Naive thymus-derived CD4-positive, alpha-beta T cell (primary cell): ENCODE measurements at places on chromosomes 6 and 20. TPM values are rescaled to one million over a fixed set of nuclear protein-coding genes. Genes with fewer than 3 reads are reported as not detected.

DNA sequence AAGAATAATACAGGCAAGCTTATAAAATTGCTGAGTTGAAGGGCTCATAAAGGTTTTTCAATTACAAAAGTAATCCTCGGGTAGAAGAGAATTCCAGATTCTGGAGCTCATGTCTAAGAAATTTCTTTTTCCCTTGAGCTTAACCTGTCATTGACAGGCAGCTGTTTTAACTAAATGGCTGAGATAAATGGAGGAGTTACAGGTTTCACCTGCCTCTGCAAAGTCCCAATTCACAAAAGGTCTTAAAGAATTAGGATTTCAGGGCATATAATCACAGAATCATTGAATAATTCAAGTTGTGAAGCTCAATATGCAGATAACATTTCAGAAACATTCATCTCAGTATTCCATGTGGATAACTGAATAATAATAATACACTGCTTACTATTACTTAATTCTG is 660.1 kb upstream of the NRSN1 start:
- H3K4me3 ChIP-seq, result no peak overlapping the region
- H3K27ac ChIP-seq, result no peak overlapping the region
- no peaks in the 10 kb centered on the region for H3K27me3 ChIP-seq
- no peaks in the 10 kb centered on the region for H3K4me1 ChIP-seq
- no peaks in the 10 kb centered on the region for H3K36me3 ChIP-seq
- no peak for DNase-seq

DNA sequence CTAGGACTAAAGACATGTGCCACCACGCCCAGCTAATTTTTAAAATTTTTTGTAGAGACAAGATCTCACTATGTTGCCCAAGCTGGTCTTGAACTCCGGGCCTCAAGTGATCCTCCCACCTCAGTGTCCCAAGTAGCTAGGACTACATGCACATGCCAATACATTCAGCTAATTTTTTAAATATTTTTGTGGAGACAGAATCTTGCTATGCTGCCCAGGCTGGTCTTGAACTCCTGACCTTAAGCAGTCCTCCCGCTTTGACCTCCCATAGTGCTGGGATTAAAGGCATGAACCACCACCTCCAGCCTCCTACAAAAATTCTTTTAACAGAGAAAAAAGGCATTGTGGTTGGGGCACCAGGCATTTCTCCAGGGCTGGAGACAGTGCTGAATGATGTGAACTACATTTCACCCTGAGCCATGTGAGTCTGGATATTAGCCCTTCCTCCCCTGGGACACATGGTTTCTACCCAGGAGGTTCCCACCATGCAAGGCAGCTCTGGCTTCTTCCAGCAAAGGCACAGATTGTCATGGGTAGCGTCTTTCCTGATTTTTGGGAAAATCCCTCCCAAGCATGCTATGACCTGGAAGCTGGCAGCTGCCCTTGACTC is 36.3 kb upstream of the CMTR1 start:
- H3K36me3 ChIP-seq, result no peaks in the 10 kb centered on the region
- DNase-seq, result no peak
- H3K27me3 ChIP-seq, result no peaks in the 10 kb centered on the region
- H3K27ac ChIP-seq, result no peak overlapping the region
- H3K4me1 ChIP-seq, result no peaks in the 10 kb centered on the region
- H3K4me3 ChIP-seq, result no peak overlapping the region

- no peak overlapping the region for H3K4me3 ChIP-seq
- H3K4me1 ChIP-seq, result no peaks in the 10 kb centered on the region
- H3K27me3 ChIP-seq, result peaks cover 5% of the 10 kb centered on the region
- H3K27ac ChIP-seq, result no peak overlapping the region
- DNase-seq, result no peak
These were observed 26.0 kb downstream of the PTPRK start for GRCh38 chr6:128494440-128494839.

DNA sequence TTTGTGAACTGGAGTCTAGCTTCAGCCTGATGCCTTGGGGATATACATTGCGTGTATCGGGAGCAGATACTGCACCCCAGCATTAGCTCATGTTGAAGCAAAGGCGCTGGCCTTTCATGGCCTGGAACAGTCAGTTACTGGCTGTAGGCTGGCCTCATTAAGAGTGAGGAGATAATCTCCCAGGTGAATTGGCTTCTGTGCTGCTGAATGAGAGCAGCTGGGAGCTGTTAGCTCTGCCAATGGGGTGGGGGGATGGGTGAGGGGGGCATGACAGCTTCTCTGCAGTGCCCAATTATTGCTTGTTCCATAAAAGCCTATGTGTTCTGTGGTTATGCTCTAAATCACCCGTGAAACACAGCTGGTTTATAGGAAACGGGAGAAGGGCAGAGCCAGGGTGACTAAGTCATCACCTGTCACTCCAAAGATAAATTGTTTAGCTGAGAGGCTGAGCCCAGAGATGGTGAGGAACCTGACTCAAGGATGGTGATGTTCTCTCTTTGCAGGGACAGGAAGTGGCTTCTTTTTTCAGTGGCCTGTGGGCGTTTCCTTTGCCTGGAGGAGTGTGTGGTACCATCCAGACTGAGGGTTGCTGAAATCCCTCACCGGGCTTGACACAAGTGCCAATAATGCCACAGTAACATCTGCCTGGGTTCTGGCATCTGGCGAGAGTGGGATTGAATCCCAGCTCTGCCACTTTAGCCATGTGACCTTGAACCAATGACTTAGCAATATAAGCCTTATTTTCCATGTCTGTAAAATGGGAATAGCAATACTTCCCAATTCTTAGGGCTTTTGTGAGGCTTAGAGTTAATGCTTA is 170.8 kb downstream of the BCAS1 start:
- H3K27ac ChIP-seq, result peak overlapping the region; percentile 2
- DNase-seq, result peak; percentile 66
- peaks cover 13% of the 10 kb centered on the region for H3K4me1 ChIP-seq
- H3K4me3 ChIP-seq, result no peak overlapping the region
- no peaks in the 10 kb centered on the region for H3K36me3 ChIP-seq

DNA sequence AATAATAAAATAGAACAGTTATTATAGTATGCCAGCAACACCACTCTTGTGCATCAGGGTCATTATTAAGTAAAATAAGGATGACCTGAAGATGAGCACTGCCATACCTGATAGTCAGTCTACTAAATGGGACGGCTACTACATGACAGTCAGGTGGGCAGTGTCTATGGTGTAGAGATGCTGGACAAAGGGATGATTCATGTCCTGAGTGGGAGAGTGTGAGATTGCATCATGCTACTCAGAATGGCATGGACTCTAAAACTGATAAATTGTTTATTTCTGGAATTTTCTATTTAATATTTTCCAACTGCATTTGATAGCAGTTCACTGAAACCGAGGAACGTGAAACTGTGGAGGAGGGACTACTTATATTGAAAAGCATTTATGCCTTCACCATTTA is 38.8 kb downstream of the SNX9 start:
- H3K4me1 ChIP-seq, result peaks cover 37% of the 10 kb centered on the region
- H3K4me3 ChIP-seq, result no peak overlapping the region
- H3K27me3 ChIP-seq, result peaks cover 4% of the 10 kb centered on the region
- H3K27ac ChIP-seq, result no peak overlapping the region
- DNase-seq, result no peak

- no peak overlapping the region for H3K4me3 ChIP-seq
- H3K36me3 ChIP-seq, result no peaks in the 10 kb centered on the region
- H3K4me1 ChIP-seq, result no peaks in the 10 kb centered on the region
- H3K27me3 ChIP-seq, result no peaks in the 10 kb centered on the region
- H3K27ac ChIP-seq, result no peak overlapping the region
These were observed 384.1 kb upstream of the SLC35B3 start for GRCh38 chr6:8819446-8819845.

DNA sequence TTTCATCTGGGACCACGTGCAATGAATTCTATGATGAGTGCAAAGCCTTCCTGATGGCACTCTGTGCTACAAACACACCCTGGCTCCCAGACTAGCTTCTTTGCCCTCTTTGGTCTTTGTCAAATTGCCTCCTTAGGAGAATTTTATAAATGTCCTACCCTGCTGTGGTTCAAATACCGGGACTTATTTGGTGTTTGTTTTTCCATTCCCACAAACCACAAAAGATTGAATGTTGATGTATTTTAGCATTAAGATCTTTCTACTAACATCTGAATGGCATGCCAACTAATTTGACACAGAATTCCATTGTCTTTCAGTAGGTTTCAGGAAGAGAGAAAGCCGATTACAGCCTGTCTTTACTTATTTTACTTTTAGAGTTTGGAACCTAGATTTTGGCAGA is 424.2 kb upstream of the SLC35B3 start:
- no peaks in the 10 kb centered on the region for H3K36me3 ChIP-seq
- no peaks in the 10 kb centered on the region for H3K4me1 ChIP-seq
- H3K27me3 ChIP-seq, result no peaks in the 10 kb centered on the region
- H3K27ac ChIP-seq, result no peak overlapping the region
- DNase-seq, result no peak

- peaks cover 67% of the 10 kb centered on the region for H3K4me1 ChIP-seq
- no peak overlapping the region for H3K4me3 ChIP-seq
- no peak overlapping the region for H3K27ac ChIP-seq
- no peaks in the 10 kb centered on the region for H3K27me3 ChIP-seq
These were observed 209.7 kb upstream of the SUPT3H start for GRCh38 chr6:45587229-45588060.

DNA sequence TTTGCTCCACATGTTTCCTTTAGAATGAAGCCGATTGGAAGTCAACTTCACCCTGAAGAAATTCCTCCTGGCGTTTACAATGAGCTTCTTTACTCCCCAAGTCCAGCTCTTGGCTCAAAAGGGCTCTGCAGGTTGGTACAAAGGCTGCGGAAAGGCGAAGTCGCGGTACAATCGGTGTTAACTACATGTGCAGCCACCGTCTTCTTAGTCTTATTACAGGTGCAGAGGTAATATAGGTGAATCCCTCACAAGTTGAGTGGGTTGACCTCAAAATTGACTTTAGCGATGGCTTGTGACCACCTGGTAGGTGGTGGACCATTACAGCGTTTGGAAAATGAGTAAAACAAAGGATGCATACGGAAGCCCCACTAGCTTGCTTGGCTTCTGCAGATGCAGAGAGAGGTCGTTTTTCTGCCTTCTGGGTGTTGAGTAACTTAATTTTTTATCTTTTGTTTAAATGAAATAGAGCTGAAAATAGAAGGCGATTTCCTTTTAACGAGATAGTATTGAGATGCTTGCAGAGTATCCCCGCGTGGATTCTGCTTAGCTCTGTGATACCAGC is 98.0 kb downstream of the TRIM27 start:
- no peaks in the 10 kb centered on the region for H3K36me3 ChIP-seq
- no peak overlapping the region for H3K27ac ChIP-seq
- peaks cover 4% of the 10 kb centered on the region for H3K27me3 ChIP-seq

- no peaks in the 10 kb centered on the region for H3K27me3 ChIP-seq
- no peak overlapping the region for H3K4me3 ChIP-seq
- no peaks in the 10 kb centered on the region for H3K4me1 ChIP-seq
- H3K36me3 ChIP-seq, result no peaks in the 10 kb centered on the region
- no peak for DNase-seq
These were observed 103.3 kb downstream of the IBTK start for GRCh38 chr6:82144007-82144851.

- H3K27ac ChIP-seq, result no peak overlapping the region
- no peaks in the 10 kb centered on the region for H3K27me3 ChIP-seq
- no peak for DNase-seq
- H3K4me3 ChIP-seq, result no peak overlapping the region
These were observed 18.6 kb upstream of the RNF217 start for GRCh38 chr6:124943658-124944057.

- H3K36me3 ChIP-seq, result no peaks in the 10 kb centered on the region
- H3K27ac ChIP-seq, result no peak overlapping the region
- no peak for DNase-seq
- H3K27me3 ChIP-seq, result no peaks in the 10 kb centered on the region
These were observed 114.2 kb downstream of the QRSL1 start for GRCh38 chr6:106743612-106744011.

Gene NMBR
- total RNA-seq, result not detected

Gene BTNL2
- total RNA-seq, result not detected in 2 replicates

Gene EDEM2
- 20.0 TPM for total RNA-seq
